ENCODE measurements at places on chromosomes 5 and 9.

- no peak for DNase-seq
These were observed 60.3 kb downstream of the GCNT1 start for GRCh38 chr9:76519075-76519835.

- no peak for DNase-seq
These were observed 10.7 kb downstream of the IFNA5 start for GRCh38 chr9:21294364-21294774.

GRCh38 chr5:88607492-88607891, 275.5 kb downstream of the MEF2C start:
- no peak for DNase-seq

DNA sequence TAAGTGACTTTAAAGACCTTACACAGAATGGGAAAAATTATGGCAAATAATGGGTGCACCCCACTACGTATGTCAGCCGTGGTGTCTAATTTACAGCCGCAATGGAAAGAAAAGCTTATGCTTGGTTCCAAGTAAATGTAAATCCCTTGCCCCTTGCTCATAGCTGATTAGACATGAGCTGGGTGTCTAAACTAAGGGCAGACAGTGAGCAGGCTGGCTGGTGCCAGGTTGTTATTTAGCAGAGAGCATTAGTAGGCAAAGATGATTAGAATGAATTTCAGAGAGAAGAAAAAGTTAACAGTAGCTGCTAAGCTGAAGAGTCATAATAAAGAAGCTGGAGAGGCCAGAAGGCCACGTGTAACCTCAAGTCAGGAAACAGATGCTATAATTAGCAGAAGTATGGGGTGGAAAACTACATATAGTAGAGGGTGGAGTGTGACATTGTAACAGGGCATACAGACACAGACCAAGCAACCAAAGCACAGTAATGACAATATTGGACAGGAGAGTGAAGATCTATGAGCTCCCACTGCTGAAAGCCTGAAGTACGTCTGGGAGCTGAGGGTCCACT, 257.7 kb downstream of the MCTP1 start:
- no peak for DNase-seq

DNA sequence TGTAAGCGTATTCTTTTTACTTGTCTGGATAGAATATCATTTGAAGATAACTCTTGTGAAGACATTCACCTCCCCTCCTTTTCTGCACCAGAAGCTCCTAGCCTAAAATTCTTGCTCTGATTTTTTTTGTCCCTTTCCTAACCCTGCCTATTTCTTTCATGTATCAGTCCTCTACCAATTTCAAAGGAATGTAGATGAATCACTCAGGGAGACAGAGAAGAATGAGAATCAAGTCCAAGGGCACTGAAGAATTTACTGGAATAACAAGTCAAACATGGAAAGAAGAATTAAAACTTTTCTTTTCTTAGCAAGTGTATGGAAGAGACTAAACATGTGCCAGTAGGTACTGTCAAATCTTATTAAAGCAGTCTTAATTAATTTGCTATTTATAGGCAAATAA, 618.7 kb downstream of the DNAH5 start:
- DNase-seq = no peak

DNA sequence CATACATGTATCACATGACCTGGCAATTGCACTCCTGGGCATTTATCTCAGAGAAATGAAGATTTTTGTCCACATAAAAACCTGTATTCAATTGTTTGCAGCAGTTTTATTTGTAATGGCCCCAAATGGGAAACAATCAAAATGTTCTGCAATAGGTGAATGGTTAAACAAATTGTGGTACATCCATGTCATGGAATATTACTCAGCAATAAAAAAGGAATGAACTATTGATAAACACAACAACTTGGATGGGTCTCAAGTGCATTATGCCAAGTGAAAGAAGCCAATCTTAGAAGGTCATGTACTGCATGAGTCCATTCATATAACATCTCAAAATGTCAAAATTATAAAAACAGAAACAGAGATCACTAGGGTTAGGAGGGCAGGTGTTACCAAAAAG, 1.5 kb upstream of the NDUFS4 start:
- no peak for DNase-seq

- no peak for DNase-seq
These were observed 164.6 kb upstream of the PPP1R2B start for GRCh38 chr5:156685481-156685880.

DNA sequence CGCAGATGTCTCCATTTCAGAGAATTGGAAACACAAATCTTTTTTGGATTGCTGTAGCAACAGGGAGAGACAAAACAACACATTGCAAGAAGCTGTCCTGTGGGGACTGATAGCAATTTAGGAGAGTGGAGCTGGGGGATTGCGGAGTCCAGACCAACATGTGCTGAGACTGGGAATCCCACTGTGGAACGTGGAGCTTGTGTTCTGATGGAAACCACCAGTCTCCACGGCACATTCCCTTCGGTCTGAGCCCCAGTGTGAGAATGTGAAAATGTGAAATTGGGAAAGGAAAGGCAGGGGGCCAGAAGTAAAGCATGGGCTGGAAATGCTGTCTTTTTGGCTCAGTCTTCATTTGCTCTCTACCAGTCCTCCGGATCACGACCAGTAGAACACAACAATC, 348.8 kb upstream of the TNC start:
- DNase-seq = no peak

DNA sequence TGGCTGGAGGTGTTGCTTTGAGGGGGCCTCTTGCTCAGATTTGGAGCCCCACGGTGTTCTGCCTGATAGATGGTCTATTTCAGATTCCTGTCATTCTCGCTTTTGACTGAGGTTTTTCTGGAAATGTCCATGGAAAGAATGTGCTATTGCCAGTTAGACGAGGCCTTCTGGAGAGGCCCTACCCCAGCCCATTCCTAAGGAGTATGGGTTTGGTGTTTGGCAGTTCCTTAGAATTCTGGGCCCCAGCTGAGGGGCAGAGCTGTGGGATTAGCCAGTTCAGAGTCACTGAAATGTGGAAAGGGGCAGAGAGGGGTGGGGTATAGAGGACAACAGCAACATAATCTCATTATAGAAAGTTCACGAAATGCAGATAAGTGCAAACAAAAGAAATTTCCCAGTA, 50.5 kb downstream of the GALNT10 start:
- no peak for DNase-seq

GRCh38 chr5:120913396-120913795, 449.3 kb downstream of the PRR16 start:
- no peak for DNase-seq

DNA sequence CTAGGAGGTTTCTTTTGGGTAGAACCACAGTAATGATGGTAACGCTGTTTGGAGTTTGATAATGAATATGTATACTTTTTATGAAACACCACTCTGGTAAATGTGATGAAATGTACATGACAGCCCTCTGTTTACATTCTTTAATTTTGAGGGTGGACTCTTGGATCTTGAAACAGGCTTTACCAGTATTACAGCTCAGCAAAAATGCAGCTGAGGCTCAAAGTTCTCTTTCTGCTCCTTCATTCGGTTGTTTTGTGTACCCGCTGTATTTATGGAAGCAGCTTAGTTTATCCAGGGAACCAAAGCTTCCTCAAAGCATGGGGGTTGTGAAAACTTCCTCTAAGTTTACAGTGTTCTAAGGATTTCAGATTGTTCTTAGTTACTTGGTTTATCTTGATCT, 11.1 kb downstream of the GAPVD1 start:
- DNase-seq = no peak

GRCh38 chr9:75184471-75184870, 96.2 kb downstream of the OSTF1 start:
- DNase-seq = no peak

DNA sequence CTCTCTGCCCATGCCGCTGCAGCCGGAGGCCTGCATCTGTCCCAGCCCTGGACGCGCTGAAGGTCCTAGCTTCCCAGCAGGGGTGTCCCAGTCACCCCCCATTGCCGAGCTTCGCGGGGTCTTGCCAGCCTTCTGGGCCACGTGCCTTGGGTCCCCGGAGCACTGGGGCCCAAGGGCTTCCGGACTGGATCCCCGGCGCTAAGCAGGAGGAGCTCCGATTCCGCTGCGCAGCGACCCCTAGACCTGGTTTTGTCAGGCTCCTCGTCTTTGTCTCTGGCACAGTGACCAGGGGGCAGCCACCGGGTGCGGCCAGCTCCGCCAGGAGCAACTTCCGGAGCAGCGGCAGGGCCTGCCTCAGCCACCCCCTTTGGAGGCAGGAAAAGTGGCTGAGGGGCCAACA, 3.3 kb upstream of the IRX1 start:
- DNase-seq = no peak

- no peak for DNase-seq
These were observed 314.0 kb upstream of the SMARCA2 start for GRCh38 chr9:1701113-1701512.

DNA sequence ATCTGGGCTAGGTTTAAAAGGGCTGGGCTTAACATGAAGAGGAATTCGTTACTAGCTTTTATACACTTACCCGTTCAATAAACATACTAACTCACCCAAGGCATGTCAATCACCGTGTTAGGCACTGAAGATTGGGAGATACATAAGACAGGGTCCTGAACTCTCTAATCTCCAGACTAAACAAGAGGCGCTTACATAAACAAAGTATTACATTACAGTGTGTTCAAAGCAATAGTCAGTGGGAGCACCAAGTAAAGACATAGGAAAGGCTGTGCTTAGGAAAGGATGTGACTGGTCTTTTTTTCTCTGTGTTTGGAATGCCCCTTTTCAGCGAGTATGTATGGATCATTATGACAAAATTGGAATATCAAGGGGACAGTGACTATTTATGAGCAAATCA, 203.6 kb upstream of the ADRA1B start:
- DNase-seq = no peak

GRCh38 chr9:86713970-86714369, 233.3 kb downstream of the GAS1 start:
- DNase-seq = no peak

DNA sequence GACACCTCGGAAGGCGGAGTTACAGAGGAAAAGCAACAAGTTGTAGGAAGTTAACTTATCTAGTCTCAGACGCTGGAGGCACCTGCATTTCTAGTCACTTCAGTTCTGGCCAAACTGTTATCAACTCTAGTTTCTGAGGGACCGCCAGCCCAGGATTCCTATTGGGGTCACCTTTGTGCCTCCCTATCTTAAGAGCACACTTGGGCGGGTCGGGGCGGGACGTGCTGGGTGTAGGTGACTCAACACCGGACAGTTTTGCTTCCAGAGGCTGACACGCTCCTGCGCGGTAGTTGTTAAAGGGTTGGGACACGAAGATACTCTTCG, 679 bp upstream of the KDM4C start:
- DNase-seq = peak; percentile 88

- DNase-seq = no peak
These were observed 1083.4 kb upstream of the CDH18 start for GRCh38 chr5:21071421-21071820.

DNA sequence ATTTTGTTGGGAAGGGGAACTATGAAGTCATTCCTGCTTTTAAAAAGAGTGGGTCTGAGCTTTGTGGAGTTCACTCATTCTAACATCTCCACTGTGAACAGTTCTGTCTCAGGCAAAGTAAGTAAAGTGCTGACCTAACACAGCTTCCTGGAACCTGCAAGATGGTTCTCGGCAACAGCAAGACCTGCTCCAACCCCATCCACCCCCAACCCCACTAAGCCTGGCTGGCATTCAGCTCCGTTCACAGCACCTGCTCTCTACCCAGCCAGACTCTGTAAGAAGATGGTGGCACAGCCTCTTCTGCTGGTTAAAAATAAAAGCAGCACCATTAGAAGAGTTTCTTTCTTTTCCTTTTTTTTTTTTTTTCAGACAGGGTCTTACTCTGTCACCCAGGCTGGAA, 42.0 kb downstream of the EPB41L4B start:
- no peak for DNase-seq

GRCh38 chr9:3756071-3756470, 230.3 kb upstream of the RFX3 start:
- DNase-seq = no peak

GRCh38 chr5:78760770-78761169, 112.2 kb upstream of the LHFPL2 start:
- no peak for DNase-seq

- DNase-seq = no peak
These were observed 124.6 kb downstream of the ATP10B start for GRCh38 chr5:160727296-160727997.

DNA sequence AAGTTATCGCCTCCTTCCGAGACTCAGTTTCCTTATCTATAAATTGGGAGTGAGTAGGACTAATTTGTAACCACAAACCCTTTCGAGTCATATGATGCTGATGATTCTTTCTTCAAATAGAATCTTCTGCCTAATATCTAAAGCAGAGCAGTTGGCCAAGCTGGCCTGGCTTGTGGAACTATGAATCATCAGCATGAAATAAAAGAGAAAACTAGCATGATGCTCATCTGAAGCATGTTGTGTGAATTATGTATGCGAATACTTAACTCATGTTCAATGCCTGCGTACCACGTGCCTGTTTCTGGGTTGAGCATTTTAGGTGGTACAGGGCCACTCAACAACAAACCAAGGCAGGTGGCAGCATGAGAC, 15.0 kb upstream of the ORM1 start:
- DNase-seq = no peak

DNA sequence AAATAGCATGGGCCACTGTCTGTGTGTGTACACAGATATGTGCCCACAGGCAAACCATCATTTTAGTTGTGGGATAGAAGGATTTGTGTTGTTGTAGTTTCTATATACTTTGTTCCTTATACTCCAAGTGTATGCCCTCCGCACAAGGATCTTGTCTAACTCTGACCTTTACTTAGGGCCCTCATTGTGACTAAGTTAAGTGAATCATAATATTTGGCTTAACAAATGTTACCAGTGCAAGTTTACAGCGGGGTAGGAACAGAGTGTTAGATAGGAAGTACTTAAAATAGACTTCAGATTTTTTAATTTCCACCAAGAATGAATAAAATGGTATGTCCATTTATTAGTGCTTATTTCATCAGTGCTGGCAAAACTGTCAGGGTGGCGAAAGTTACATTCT, 29.5 kb upstream of the CYFIP2 start:
- DNase-seq = no peak

DNA sequence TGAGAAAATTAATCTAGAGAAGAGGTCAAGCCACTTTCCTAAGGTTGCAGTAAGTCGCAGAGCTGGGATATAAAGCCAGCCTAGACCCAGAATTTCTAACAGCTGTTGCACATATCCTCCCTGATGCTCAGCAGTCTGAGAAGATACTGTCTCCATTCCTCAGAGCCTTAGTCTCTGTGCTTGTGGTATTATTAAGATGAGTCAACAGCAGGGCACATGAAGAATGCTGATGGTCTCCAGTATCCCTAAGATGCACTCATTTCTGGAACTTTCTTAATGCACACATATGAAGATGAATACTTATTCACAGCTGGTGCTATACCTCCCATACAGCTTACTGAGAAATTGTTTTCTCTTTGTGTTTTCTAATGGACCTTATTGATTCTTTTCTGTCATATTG, 32.5 kb downstream of the SGCD start:
- no peak for DNase-seq

GRCh38 chr5:176573564-176574296, 24.6 kb downstream of the CDHR2 start:
- DNase-seq = peak; percentile 79

DNA sequence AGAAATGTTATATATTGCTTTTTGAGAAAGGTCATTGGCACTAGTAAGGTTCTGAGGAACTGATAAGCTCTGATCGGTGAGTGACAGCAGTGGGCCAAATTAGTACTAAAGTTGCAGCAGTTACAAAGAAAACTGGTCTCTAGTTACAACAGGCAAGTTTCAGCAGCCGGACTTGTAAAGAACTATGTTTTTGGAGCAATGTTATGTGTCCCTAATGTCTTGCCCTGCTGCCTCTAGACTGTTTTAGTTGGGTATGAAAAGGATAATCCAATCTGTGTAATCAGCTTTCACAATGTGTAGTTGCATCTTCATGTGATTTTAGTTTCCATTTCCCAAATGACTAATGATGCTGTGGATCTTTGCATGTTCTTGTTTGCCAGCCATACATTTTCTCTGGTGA, 113.5 kb downstream of the CAMK4 start:
- no peak for DNase-seq
